H4 (cell line): ENCODE measurements at places on chromosomes 6 and 20. TPM values are rescaled to one million over a fixed set of nuclear protein-coding genes. Genes with fewer than 3 reads are reported as not detected.

GRCh38 chr20:1469306-1469905 is 2.8 kb upstream of the NSFL1C start:
- no peak for DNase-seq

DNA sequence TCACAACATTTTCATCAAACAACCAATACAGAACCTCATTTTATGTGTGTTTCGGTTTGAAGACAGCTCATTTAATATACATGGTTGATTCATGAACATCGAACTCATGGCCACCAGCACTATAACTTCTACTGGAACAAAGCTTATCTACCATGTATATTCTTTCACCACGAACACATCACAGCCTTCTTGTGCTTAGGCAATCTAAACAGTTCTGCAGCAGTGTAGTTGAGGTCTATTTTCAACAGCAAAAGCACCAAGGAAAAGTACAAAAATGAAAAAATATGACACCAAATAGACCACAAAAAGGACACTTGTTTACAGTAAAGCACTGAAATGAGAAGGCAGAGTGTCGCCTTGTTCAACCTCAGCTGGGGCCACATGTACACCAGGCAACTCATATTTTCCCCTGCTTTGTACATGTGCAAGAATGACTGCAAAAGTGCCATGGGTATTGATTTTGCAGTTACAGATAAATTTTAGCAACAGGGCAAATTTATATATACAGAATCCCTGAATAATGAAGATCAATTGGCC is 25.8 kb upstream of the KCNK5 start:
- DNase-seq, result no peak

DNA sequence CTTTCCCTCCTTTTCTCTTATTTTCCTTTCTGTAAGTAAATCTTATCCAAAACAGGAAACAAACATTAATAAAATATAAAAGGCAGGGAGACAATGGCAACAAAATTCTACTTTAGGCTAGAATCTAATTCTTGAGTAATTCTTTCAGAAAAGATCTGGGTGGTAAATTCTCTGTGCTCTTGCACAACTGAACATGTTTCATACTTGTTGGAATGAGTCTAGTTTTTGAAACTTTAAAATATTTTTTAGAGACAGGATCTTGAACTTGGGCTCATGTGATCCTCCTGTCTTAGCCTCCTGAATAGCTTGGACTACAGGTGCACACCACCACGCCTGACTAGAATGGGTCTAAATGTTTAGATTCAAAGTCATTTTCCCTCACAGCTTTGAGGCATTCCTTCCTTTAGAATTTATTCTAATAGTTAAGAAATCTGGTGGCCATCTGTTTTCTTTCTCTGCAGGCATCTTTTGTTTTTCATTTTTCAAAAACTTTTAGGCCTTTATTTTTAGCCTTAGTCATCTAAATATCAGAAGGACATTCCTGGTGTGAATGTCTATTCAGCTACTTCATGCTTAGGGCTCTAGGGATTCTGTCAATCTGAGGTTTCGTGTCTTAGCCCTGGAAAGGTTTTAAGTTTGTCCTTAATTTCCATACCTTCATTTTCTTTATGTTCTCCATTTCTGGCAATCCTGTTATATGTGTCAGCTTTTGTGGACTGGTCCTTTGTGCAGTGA is 76.5 kb downstream of the CDKAL1 start:
- no peak for DNase-seq

- DNase-seq, result no peak
Measured at GRCh38 chr6:30656513-30656912, 9.6 kb downstream of the C6orf136 start.

DNA sequence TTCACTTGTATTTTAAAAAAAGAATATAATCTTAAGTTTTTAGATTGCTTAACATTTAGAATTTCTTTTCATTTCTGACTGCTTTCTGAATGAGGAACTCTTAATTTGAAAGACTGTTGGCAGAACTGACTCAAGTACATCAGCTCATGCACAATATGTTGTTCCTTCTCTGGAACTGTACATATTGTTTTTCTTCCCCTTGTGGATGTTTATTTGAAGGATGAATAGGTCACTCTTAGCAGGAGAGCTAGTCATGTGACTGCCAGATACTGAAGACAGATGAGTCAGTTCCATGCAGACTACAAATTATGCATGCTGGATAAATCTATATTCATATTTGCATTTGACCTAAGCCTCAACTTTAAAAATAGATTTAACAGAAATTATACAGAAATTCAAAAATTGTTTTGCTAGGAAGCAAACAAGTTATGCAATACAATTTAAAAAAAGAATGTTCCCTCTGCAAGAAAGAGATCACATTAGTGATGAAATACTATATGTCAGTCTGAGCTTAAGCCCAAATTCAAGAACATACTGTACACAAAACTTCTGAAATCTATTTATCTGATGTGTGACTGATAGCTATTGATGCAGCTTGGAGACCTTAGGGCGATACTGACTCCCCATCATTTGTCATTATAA is 1274.9 kb upstream of the GJE1 start:
- DNase-seq, result peak; percentile 73

DNA sequence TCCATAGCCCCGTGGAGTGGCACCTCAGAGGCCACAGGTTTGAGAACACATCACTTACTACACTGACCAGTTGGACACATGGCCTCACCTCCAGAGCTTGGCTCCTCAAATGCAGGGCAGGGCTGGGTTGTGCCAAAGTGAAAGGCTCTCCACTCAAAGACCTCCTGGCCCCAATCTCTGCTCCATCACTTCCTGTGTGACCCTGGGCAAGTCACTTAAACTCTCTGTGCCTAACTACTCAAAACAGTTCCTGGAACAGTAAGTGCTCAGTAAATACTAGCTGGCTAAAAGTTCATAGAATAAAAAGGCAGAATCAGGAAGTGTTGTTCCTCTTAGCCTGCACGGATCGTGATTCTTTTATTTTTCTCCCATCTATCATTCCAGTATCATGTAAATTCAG is 50.2 kb downstream of the AGPAT4 start:
- no peak for DNase-seq

The POM121L2 gene
- total RNA-seq, result not detected in 2 replicates

The SLC25A27 gene
- total RNA-seq, result 1.4 TPM in 1 of 2 replicates, not detected in the other

The HLA-DQB1 gene
- not detected in 2 replicates for total RNA-seq

- DNase-seq, result no peak
Measured at GRCh38 chr6:123777563-123777962, 26.1 kb upstream of the NKAIN2 start.

- DNase-seq, result no peak
Measured at GRCh38 chr20:46709459-46710152, at the start of gene SLC2A10. TSS of gene SLC2A10 (plus strand) at chr20:46709649. CDS start at chr20:46709737, 88 bp downstream.

The RBPJL gene
- total RNA-seq, result not detected in 2 replicates

GRCh38 chr6:112357791-112358190 is 10.7 kb downstream of the RFPL4B start:
- DNase-seq, result no peak

GRCh38 chr20:7773511-7773910 is 166.7 kb downstream of the HAO1 start:
- DNase-seq, result no peak

- DNase-seq, result no peak
Measured at GRCh38 chr6:166109608-166110007, 58.0 kb downstream of the TBXT start.

DNA sequence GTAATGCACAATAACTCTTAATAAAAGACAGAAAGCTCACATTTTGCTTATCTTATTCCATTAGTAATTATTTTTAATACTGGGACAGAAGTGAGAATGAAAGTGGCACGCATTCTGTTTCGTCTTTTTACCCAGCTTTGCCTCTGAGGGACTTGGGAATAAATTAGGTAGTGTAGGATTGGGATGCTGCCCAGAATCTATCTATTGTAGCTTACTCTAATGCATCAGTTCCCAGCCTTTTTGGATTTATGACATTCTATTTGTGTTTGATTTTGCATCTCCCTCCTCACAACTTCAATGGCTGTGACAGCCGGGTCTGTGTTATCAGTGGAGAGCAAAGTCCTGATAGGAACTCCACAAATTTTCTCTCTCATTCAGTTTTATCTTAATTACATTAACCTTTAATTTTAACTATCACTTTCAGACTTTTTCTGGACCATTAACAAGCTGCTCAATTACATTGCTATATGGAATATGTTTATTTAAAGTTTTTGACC is 62.9 kb upstream of the TULP4 start:
- DNase-seq, result no peak

- no peak for DNase-seq
Measured at GRCh38 chr6:128112494-128112893, 211.6 kb upstream of the THEMIS start.

DNA sequence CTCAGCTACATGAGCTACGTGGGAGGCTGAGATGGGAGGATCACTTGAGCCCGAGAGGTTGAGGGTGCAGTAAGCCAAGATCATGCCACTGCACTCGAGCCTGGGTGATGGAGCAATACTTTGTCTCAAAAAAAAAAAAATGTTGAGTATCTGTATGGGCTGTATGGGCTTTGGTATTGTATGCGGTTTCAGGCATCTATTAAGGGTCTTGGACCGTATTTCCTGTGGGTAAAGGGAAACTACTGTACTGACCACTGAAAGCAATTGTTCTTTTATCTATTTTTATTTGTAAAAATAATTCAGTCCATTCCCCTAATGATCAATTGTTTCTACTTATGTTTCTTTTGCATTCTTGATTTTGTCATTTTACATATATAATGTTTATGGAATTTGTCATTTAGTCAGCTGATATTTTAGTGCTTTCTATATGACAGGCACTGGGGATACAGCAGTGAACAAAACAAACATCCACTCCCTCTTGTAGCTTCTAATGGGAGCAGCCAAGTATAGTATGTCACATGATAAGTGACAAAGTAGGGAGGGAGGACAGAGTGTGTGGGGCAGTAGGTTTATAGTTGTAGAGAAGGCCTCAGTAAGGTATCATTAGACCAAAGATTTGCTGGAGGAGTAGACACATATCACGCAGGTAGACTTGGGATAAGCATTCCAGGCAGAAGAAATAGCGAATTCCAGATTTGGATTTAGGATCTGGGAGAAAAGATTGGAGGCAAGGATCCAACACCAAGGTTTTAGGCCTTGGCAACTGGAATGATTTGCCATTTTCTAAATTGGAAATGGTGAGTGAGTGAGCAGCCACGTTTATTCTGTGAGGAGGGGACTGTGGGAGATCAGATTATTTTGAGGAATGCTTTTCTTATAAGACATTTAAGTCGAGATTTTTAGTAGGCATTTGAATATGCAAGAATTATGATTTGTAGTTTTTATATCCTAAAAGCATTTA is 6.0 kb downstream of the PCMT1 start:
- DNase-seq, result no peak

The TBX18 gene
- 0.47 and 0.48 TPM in 2 replicates for total RNA-seq

The BACH2 gene
- 0.06 and 0.31 TPM in 2 replicates for total RNA-seq

DNA sequence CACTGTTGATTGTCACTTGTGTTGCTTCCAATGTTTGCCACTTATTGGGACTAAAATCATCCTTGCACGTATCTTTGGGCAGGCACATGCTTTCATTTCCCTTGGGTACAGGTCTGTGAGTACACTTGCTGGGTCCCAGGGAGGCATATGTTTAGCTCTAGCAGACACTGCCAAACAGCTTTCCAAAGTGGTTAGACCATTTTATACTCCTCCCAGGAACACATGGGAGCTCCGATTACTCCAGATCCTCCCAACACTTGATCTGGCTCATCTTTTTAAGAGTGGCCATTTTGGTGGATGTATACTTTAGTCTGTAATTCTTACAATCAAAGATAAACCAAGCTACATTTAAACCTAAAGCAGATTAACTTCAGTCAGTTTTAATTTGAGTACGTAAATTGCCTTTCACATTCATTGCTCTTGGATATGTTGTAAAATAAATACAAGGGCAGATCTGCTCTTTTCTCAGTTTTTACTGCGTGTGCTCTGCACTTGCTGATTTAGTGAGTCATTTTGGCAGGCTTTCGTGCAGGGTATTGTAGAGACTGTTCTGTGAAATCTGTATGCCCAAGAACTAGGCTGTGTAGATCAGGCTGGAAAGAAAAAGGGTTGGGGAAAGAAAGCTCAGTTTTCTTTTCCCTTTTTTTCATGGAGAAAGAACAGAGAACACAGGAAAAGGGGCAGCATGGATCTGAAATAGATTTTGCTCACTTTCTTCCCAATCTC is 19.5 kb downstream of the SLC22A1 start:
- DNase-seq, result no peak

The DNPH1 gene
- 110 and 147 TPM in 2 replicates for total RNA-seq

DNA sequence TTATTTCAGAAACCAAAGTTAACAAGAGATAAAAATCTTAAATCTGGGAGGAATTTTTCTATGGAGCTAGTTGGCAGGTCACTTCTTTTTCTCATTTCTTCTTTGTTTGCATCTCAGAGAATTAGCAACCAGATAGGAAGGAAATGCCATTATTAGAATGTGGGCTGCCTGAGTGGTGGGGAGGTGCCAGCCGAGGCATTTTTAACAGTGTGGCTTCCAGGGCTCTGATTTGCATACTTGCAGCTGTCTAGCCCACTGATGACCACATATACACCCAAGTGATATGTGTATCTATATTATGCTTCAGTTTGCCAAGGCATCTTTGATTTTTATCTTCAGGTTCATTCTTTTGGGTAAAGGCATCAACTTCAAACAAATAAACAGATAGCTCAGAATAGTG is 206.7 kb downstream of the CLIC5 start:
- no peak for DNase-seq

The TMEM74B gene
- 0.52 TPM in 1 of 2 replicates, not detected in the other for total RNA-seq

GRCh38 chr6:144710207-144710606 is 425.1 kb downstream of the UTRN start:
- peak; percentile 23 for DNase-seq

GRCh38 chr20:36308986-36309385 is 2.8 kb downstream of the DLGAP4 start:
- no peak for DNase-seq

The RSPO3 gene
- 0.10 TPM in 1 of 2 replicates, not detected in the other for total RNA-seq

- DNase-seq, result no peak
Measured at GRCh38 chr6:170270984-170271593, 19.8 kb downstream of the DLL1 start.

The ESF1 gene
- 3.7 and 7.9 TPM in 2 replicates for total RNA-seq

DNA sequence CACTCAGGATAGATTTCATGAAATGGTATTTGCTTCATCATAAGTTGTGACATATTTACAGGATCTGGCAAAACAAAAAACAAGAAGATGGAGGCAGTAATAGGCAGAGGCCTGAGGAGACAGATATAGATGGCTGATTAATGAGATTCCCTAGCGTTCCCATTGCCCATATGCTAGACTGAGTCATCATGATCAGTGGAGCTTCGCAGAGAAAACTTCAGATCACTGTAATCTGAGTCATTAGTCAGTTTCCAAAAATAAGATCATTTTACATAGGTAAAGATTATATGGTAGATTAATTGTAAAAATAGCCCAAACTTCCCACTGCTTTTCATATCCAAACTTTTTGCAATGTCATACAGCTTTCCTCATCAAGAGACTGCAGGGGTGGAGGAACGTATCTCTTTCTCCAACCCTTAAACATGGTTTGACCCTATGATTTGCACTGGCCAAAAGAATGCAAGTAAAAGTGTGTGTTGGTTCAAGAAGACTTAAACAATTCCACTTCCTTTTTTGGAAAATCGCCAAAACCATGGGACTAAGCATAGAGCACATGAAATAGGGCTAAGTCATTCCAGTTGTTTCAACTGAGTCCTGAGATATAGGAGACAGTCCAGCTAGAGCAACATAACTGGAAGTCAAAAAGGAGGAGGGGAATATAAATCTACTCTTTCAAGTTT is 626.0 kb downstream of the RNF144B start:
- no peak for DNase-seq
